ENCODE measurements at places on chromosomes 2 and 18.

DNA sequence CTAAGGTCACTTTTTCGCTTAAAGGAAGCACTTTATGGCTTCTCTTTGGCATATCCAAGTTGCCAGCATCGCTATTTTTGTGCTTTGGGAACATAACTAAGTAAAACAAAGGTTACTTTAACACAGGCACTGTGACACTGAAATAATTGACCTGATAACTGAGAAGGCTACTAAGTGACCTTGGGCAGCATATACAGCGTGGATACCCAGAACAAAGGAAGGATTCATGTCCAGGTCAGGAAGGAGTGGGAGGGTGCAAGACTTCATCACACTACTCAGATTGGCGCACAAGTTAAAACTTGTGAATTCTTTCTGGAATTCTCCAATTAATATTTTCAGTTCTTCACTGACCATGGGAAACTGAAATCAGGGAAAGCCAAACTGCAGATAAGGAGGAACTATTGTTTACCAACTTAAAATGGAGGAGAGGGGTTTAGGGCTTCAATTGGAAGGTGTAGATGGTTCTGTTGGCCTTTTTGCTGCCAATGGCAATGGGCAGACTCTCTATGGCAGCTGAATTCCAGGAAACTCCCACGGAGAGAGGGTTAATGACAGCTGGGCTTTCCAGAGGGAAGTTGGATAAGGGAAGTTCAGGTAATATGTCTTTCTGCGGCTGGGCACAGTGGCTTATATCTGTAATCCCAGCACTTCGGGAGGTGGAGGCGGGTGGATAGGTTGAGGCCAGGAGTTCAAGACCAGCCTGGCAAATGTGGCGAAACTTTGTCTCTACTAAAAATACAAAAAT is 45.3 kb downstream of the COMMD1 start:
- DNase-seq: no peak

DNA sequence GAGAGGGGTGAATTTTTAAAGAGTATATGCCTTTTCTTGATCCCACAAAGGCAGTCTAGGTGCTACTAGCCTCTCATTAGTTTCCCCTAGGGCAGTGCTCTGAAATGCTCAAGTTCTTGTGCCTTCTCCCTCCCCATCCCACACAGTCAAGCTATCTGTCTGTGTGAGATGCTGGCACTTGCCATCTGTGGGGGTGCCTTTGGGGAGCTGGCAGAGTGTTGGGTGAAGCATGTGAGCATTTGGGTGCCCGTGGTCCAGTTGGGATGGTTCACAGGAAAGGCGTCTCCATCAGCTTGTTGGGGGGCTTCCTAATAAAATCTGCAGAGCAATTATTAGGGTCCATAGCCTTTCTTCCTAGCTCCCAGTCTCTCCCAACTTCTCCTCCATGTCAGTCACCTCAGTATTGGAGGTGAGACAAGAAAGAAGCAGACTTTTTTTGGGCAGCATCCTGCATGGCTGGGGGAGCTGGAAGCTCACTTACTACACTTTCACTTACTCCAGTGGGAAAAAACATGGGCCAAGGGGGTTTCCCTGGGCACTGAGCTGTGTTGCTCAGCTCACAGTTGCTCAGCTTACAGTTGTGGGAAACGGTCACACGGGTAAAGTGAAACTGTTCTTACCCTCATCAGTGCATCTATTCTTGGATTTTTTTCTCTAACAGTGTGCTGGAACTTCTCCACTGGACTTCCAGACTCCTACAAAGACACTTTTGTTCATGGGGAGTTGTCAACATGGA is 29.3 kb downstream of the COLEC11 start:
- no peak for DNase-seq

- DNase-seq: no peak
Measured at GRCh38 chr2:147016181-147016580, 828.6 kb upstream of the ACVR2A start.

DNA sequence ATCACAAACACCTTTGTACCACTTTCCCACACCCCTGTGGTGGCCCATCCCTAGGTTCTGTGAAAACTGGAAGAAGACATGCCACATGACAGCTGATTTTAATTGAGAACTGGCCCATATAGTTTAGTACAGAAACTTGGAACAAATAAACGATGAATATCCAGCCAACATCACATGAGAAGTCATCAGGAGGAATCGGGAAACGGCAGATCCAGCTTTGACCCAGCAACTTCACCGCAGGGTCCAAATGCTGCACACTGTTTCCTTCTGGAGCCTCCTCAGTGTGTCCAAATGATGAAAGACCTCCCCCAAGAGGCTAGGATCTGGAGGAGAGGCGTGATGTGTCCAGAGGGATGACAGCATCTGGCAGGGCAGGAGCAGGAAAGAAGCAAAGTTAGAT is 75.5 kb downstream of the COPS8 start:
- DNase-seq: no peak

DNA sequence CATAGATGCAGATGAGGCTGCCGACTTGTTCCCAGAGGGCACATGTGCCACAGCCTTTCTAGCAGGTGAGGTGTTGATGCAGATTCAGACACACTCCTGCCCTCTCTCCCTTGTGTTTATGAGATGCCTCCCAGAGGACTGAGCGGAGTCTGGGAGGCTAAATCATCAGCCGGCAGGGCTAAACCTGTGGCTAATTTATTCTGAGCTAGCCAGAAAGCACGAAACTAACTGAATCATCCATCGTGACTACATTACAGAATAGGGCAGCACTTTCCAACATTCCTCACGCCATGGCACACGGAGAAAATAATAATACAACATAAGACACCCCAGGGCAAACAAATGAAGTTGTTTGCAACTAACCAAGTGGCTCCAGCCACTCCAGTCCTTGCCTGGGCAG is 101.7 kb upstream of the FZD7 start:
- DNase-seq: no peak

DNA sequence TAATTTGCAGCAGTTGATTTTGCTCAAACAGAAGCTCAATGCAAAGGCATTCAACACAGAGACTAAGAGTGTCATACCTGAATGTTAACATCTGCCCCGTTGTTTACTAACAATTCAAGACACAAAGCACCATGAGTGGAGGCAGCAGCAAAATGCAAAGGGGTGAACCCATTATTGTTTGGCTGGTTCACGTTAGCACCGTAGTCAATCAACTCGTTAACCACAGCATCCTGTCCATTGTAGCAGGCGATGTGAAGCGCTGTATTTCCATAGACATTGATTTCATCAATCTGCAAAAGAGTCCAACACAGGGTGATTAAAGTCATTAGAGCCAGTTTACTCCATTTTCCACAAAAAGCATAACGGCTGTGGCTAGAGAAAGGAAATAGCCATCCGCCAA is 189.3 kb downstream of the ANKRD44 start:
- DNase-seq: no peak

- DNase-seq: peak; percentile 65
Measured at GRCh38 chr2:42568401-42569115, at the start of gene MTA3. Gene MTA3 (plus strand): TSS chr2:42568632. CDS start chr2:42568746, 114 bp downstream.

DNA sequence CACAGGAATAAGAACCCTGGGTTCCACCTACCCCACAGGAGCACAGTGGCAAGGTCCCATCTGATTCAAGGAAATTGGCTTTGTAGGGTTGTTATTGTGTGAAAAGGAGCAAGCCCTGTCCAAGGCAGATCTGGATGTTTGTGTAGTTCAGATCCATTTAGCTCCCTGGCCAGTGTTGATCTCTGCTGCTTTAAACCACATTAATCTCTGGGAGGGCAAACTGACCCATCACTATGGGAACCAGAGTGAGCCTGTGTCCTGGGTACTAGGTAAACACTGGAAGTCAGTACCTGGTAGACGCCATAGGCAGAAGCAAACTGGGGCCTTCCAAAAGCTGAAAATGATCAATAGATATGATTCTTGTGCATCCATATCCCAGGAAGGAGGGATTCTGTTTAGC is 271.5 kb upstream of the EPAS1 start:
- no peak for DNase-seq

DNA sequence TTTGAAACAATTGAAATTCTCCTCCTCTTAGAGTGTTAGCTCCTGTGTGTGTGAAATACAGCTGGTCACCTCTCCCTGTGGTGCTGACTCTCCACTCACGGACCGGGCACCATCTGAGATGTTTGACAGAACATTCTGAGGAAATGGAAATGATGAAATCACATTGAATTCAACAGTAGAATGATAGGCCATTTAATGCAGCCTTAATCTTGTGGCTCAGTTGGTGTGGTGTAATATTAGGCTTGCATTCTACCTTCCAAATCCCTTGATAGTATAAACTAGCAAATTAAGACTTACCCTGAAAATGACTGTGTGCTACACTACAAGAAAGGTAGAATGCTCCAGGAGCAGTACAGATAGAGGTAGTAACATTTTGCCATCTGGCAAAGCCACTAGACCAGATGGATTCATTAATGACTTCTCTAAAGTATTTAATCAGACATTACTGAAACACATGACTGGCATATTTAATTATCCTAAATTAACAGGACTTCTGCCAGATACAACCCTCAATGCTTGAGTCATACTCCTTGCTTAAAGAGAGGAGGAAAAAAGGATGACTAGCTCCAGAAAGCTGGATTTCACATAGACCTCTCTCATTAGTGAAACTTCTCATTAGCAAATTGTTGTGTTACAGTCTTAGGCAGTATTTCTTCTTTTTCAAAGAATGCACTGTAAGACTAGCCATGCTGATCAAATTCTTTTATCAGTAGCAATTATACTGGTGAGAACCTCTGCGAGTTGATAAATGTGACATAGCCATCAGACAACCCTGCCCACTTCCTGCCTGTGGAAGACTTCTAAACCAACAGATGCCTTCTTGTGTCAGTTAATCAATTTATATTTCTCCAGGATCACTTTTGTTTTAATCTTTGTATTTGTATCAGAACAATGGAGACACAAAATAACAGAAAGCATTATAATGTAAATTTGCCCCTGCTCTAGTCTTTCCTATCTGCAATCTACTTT is 80.6 kb downstream of the EML6 start:
- DNase-seq: no peak

- no peak for DNase-seq
Measured at GRCh38 chr18:58113337-58113736, 69.3 kb downstream of the NEDD4L start.

DNA sequence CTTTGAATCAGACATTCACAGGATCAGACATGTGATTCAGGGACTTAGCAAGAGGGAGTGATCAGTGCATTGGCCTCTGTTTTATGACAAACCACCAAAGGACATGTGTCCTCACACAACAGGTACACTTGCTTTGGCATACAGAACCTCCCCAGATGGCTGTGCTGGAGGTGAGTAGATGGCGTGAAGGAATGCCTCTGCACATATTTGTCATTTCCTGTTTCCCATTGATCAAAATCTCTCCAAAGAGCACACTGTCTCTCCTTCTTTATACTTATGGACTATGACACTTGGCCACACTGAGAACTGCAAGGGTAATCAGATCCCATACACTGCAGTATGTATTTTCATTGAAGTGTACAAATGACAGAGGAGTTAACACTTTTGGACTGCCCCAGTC is 927.6 kb downstream of the TSN start:
- no peak for DNase-seq
